ENCODE measurements at places on chromosomes 12 and 14.

DNA sequence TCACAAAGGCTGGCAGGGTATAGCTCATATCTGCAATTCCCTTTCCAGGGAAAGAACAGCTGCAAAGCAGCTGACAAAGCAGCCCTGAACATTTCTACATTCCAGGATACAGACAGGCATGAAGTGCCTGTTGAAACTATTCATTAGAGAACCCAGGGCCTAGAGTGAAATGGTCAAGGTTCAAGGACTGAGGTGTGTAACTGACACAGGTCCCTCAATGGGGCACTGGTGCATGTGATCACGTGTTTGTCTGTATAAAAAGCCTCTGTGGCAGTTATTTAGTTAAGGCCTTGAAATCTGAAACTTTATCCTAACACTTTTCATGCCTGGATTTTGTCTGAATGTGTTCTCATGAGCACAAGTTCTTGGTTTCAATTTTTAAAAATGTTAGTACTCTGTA is 47.1 kb downstream of the GIT2 start:
- no peak for DNase-seq

GRCh38 chr12:8065991-8066594 is at the start of gene C3AR1:
Gene C3AR1 (minus strand): TSS chr12:8066359. CDS start chr12:8060185, 6,174 bp downstream.
- no peak for DNase-seq

DNA sequence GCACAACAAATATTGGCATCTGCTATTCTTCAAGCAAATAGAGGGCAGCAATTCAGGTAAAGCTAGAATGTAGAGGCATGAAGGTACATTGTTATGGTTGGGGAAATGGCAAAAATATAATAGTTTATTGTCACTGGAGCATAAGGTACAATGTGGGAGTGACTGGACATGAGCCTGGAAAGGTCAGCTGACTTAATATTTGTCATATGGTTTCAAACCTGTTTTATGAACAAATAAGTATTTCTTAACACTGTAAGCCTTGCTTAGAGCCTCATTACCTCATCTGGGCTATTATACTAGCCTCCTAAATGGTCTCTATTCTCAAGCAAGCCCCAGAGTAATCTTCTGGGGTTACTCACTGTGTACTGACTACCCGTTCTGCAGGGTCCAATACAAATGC is 33.7 kb downstream of the FAM177A1 start:
- no peak for DNase-seq

- DNase-seq = peak; percentile 99
These were observed 1.1 kb upstream of the PPP2R5C start for GRCh38 chr14:101760138-101761011.

GRCh38 chr14:101033006-101033405 is 129.5 kb upstream of the RTL1 start:
- DNase-seq = peak; percentile 2

DNA sequence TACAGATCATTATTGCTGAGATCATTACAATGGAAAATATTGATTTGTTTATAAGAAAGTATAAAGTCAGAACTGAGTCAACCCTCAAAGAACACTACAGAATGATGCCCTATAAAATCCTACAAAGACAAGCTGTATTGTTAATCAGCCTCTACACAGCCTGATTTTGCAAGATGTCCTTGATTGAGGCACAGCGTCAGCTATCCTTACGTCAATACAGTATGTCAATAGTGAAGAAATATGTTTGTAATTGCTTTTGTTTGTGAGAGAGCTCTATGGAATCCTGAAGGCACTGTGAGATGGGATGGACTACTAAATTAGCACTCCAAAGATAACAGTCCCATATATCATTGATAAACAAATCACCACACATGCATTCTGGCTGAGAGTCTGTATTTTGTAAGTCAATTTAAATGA is 70.7 kb downstream of the RASSF9 start:
- DNase-seq = no peak

GRCh38 chr12:91937706-91938105 is 207.9 kb downstream of the BTG1 start:
- no peak for DNase-seq

GRCh38 chr12:13603953-13604352 is 377.4 kb downstream of the GRIN2B start:
- DNase-seq = no peak

GRCh38 chr12:49645146-49646039 is 22.0 kb downstream of the PRPF40B start:
- DNase-seq = no peak

DNA sequence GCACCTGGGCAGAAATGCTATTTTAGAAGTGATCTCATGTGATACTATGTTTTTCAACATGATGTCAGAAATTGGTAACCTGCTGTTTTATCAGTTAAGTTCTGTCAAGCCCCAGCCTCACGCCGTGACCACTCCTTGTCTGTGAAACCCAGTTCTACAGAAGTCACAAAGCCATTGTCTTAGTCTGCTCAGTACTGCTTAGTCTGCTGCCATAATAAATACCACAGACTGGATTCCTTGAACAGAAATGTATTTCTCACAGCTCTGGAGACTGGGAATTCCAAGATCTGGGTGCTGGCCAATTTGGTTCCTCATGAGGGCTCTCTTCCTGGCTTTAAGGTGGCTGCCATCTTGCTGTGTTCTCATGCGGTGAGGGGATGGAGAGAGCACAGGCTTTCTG is 176.9 kb downstream of the PRKCH start:
- DNase-seq = no peak

DNA sequence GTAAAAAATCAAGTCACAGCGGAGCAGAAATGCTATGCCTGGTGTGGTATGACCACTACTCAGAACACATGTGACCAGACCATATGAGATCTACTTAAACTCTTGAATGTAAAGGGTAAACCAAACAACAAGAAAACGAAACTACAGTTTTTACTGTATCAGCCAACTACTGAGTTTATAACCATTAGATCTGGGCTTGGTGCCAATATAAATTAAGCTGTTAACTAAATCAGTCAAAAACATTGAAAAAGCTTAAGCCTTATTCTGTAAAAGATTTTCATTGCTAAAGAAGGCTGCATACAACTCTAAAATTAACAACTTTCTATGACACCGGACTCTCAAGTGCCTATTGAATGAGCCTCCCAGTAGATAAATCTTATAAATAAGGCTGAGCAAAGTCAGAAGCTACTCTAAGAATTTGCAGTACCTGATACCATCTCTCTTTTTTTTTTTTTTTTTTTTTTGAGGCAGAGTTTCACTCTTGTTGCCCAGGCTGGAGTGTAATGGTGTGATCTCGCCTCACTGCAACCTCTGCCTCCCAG is 35.4 kb downstream of the SPTLC2 start:
- no peak for DNase-seq

- no peak for DNase-seq
These were observed 150.4 kb upstream of the FAR2 start for GRCh38 chr12:28998662-28999120.

GRCh38 chr12:39332661-39333175 is 110.2 kb downstream of the KIF21A start:
- no peak for DNase-seq

GRCh38 chr14:67002994-67003753 is 186.1 kb upstream of the GARIN2 start:
- no peak for DNase-seq

GRCh38 chr14:88831284-88831683 is 6.8 kb downstream of the TTC8 start:
- no peak for DNase-seq

DNA sequence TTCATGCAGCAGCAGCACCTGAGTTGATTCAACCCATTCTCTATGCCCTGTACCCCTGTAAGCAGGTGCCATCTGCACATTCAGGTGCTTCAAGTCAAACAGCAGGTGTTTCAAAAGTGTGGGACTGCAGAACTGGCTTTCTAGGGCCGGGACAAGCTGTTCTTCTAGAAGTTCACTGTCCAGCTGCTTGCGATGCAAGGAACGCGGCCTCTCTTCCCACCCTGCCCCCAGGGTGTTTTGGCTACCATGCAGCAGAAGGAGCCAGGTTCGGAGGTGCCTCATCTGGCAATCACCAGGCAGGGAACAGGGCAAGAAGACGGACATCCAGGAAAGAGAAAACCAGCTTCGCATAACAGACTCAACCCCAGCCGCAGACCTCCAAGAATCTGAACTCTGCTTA is 35.2 kb downstream of the TMEM132D start:
- DNase-seq = no peak

DNA sequence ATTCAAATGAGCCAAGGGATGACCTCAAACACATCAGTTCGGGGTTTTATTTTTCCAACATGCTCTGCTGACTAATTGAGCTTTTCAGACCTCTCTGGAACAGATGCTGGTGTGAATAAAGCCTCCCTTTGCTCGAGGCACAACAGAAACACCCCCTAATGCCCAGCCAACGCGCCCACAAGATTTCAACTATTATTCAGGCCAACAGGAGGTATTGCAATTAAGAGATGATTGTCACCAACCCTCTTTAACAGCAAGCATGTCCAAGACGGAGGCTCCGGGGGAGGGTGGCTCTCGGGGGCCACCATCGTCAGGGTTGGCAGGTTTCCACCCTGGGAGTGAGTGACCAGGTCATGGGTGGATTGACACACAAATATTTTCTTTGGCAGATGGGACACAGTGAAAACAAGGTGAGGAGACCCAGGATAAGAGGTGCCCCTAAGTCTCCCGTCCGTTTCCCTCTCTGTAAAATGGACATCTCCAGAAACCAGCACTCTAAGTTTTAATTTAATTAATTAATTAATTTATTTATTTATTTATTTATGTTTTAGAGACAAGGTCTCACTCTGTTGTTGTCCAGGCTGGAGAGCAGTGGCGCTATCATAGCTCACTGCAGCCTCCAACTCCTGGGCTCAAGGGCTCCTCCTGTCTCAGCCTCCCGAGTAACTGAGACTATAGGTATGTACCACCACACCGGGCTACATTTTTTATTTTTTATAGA is 56.1 kb downstream of the MAP1LC3B2 start:
- no peak for DNase-seq
